ENCODE measurements at places on chromosomes 2 and 18. TPM values are rescaled to one million over a fixed set of nuclear protein-coding genes. Genes with fewer than 3 reads are reported as not detected.

POTEI gene
- total RNA-seq: not detected

SLC23A3 gene
- total RNA-seq: 1.6 TPM

ONECUT2 gene
- total RNA-seq: under 0.01 TPM

CHAC2 gene
- total RNA-seq: 0.57 TPM

MDH1B gene
- total RNA-seq: 0.81 TPM

DNA sequence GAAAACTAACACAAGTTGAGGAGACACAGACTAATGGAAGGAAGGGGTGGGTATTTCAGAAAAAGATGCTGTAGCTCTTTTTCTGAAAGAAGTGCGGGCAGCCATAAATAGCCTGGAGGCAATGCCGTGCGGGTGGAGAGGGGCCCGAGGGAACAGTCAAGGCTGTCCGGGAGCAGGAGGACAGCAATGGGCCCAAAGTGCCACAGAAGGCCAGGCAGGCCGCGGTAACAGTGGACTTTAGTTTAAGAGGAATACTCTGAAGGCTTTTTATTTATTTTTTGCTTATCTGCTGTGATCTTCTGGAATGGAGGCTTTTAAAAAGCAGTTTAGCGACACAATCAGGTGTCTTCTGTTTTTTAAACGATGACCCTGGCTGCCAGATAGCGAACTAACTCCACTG lies 2.8 kb downstream of the ITGB1BP1 start:
- no peak for DNase-seq

DNA sequence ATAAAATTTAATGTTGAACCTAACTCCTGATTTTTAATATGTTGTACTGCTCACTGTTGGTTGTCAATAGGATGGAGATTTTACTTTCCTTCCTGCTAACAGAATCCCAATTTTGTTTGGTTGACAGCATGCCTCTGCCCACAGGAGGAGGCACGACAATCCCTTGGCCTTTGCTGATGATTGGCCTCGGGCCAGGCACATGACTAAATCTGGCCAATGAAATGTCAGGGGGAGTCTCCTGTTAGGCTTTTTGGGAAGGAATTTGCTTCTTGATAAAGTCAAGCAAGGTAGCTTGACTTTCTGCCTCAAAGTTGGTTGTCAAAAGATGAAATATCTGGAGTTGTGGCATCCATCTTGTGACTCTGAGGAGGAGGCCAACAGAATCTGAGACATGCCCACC lies 6.8 kb upstream of the TGFA start:
- no peak for DNase-seq

DNA sequence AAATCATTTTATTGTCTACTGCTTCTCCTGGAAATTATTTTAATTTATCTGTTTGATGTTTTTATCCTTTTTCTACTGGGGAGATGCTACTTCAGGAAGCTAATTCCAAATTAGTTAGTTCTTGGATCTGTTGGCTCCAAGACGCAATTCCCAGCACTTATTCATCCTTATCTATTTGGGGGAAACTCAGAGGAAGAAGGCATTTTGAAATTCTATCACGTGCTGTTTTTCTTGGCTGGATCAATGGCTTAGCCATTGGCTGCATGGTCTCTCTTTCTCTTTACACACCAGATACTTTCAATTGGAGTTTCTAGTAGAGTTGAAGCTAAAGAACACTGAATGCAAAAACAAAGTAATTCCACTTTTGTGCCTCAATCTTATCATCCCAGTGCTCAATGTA lies 98.3 kb downstream of the RAPGEF4 start:
- peak; percentile 91 for DNase-seq

- no peak for DNase-seq
Measured at GRCh38 chr18:66587430-66587829, 16.5 kb downstream of the CDH19 start.

DNA sequence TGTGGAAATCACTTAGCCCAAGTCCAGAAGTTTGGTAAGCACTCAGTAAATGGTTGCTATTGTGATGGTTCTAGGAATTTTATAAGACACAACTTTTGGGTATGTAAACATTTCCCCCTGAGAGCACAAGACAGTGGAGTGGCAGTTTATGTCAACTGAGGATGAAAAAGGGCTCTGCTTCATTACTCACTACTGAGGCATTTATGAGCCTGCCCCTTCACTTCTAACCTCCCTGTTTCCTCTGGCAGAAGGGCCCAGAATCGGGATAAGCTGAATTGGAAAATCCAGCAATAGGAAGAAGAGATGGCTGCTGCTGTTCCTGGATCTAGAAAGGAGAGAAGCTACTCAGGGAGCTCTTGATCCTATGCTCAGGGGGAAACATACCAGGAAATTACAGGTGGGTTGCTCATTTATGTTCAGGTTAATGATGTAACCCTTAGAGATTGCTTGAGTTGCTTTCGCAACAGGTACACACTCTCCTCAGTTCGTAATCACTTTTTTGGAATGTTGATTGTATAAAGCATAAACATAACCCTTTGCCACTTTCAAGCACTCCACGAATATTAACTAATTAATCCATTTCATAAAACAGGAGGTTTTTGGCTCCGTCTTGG lies 46.3 kb downstream of the ADCYAP1 start:
- DNase-seq: no peak

- DNase-seq: no peak
Measured at GRCh38 chr2:586641-587076, 90.5 kb downstream of the TMEM18 start.

- peak; percentile 49 for DNase-seq
Measured at GRCh38 chr2:11899264-11899818, 152.9 kb downstream of the LPIN1 start.

Data from fibroblast of the aortic adventitia (primary cell).